ENCODE measurements at places on chromosomes 16 and 17.

GRCh38 chr17:13134076-13134475 is 116.2 kb upstream of the ELAC2 start:
- no peak for DNase-seq

DNA sequence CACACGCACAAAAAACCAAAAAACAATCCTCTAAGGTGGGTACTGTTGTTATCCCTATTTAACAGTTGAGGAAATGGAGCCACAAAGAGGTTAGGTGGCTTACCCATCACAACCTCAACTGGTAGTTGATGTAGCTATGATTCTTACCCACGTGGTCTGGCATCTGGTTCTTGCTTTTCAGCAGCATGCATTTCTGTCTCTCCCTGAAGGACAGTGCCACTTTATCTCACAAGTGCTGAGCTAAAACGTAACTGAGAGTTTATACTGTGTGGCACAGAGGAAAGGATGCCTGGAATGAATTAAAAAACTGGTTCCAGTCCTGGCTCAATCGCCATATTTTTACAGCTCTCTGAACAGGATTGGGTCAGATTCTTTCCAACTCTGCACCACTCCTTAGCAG is 1.9 kb upstream of the CORO6 start:
- DNase-seq: no peak

- DNase-seq: no peak
Measured at GRCh38 chr16:67841198-67841815, 813 bp upstream of the THAP11 start.

DNA sequence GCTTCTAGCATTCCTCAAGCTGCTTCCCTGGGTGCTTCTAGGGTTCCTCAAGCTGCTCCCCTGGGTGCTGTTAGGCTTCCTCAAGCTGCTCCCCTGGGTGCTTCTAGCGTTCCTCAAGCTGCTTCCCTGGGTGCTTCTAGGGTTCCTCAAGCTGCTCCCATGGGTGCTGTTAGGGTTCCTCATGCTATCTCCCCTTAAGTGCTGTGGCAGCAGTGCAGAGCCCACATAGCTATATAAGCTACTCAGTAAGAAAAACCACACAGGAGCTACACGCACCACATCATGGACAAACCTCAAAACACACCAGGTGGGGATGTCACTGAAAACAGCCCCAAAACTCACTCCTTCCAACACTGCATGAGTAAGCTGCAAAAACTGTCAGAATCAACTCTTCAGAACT is 35.2 kb downstream of the ANKRD11 start:
- no peak for DNase-seq

DNA sequence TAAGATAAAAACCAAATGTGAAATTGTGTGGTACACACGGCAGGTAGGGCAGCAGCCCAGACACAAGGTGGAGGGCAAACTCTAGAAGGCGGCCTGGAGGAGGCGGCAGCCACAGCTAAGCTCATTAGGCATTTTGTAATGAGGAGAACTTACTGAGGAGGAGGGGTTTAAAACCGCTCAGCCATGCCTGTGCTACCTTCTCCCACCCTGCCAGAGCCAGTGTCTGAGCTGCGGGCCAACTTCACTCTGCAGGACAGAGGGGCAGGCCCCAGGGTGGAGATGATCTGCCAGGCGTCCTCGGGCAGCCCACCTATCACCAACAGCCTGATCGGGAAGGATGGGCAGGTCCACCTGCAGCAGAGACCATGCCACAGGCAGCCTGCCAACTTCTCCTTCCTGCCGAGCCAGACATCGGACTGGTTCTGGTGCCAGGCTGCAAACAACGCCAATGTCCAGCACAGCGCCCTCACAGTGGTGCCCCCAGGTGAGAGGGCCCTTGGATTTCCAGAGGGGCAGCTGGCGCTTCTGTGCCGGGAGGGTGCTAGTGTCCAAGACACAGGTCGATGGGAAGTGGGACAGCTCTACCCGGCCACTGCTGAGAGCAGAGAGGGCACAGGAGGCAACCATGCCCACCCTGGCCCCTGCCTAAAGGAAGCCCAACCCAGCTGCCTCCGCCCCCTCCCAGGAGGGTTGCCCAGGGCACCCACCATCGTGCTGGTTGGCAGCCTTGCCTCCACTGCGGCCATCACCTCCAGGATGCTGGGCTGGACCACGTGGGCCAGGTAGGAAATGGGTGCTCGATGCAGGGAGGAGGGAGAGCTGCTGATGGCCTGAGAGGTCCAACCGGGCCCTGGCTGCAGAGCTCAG is 4.3 kb upstream of the SYNGR2 start:
- DNase-seq: no peak

DNA sequence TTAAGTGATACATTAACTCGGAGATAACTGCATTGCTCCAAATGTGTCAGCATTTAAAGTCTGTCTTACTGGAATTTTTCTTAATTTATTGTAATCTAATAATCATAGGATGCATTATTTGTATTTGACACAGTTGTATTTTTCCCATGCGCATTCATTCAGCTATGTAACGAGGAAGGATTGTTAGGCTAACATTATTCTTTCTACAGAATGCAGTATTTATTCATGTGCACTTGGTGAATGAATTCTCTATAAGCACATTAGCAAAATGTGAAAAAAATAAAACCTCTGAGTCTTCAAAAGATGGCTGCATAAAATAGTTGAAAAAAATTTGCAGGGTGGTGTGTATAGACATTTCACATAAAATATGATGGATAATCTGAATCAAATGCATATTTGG is 168.6 kb downstream of the CNTNAP4 start:
- DNase-seq: no peak

DNA sequence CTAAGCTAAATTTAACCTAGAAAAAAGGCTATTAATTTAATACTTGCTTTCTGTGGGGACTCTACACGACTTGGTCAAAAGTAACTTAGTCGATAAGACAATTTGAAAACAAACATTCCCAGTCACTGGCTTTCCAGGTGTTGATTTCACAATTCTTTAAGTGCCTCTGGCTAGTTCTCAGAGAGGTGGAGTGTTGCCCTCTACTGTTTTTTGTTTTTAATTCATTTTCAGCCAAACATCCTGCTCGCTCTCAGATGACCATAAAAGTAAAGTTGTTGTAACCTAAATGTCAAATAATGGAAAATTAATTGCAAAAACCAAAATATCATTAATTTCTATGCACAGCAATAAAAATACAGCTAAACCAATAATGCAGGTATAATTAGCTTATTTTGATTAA is 107.1 kb downstream of the MYO1D start:
- DNase-seq: no peak

DNA sequence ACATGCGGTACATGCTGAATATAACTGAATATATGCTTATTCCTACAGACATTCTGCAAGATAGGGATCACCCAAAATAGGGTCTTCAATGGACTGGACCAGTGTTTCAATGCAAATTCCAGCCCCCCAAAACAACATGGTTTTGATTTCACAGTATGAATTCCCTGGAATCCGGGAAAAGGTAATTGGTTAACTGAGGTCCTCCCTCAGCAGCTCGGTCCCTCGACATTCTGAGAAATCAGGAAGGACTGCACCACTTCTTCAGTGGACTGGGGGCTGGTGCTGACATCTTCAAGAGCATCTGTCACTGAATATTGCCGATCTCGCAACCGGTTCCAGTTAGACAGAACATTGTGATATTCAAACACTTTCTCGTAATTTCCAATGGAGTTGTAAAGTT is 25.1 kb downstream of the CHCT1 start:
- no peak for DNase-seq

DNA sequence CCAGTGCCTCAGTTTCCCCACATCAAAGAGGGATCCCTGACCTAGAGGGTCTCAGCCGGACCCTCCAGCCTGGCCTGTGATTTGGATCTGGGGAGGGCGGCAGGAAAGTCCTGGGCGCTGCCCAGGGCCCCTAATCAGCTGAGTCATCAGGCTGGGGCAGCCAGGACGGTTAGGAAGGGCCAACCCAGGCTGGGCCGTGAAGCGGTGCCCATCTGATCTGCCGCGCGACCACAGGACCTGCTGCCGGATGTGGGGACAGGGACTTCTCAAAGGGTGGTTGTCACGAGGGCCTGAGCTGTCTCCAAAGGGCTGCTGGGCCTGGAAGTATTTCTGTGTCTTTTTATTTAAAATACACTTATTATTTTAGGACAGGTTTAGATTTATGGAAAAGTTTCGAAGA is 4.4 kb downstream of the TPSAB1 start:
- no peak for DNase-seq

DNA sequence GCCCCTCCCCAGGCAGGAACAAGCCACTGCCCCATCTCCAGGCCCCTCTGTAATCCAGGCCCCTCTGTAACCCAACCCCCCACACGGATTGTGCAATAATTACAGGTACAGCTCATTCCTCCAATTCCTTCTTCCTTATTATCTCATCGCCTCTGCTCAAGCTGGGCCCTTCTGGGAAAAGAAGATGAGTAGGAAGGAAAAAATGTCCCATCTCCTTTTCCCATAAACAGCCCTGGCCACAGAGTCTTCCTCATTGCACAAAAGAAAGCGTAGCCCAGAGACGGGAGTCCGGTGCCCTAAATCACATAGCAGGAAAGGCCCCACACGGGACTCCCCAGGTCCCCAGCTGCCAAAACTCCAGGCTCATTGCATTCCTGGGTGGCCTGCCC is 3.6 kb upstream of the LITAFD start:
- DNase-seq: no peak

DNA sequence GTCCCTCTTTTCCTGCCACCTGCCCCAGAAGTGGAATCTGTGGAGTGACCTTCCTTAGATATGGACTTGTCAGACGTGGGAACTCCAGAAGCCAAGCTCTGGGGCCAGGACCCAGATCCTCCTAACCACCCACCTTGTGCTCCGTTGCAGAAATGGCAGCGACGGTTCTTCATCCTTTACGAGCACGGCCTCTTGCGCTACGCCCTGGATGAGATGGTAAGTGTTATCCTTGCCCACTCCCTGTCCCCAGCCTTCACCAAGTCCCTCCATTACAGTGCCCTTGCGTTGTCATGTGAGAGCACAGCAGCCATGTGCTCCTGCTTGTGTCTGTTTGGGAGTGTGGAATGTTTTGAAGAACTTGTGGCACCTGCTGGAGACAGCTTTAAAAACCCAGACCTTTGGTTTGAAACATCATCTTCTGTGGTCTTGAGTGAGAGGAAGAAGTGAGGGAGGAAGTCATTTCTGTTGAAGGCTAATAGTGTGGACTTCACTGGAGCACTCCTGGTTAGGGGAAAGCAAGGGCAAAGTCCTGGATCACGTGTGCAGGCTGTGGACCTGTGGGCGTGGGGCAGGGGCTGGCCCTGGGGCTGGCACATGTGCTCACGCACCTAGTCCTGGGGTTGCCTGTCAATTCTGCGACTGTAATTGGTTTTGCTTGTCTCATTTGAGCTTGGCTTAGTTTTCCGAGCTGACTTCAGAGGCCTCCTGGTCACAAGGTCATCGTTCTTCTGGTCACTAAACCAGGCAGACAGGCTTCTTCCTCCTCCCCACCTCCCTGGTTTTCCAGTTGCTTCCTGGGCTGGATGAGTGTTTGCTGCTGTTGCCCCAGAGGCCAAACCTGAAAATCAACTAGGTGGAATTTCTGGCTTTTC is 35.8 kb downstream of the MPRIP start:
- no peak for DNase-seq

DNA sequence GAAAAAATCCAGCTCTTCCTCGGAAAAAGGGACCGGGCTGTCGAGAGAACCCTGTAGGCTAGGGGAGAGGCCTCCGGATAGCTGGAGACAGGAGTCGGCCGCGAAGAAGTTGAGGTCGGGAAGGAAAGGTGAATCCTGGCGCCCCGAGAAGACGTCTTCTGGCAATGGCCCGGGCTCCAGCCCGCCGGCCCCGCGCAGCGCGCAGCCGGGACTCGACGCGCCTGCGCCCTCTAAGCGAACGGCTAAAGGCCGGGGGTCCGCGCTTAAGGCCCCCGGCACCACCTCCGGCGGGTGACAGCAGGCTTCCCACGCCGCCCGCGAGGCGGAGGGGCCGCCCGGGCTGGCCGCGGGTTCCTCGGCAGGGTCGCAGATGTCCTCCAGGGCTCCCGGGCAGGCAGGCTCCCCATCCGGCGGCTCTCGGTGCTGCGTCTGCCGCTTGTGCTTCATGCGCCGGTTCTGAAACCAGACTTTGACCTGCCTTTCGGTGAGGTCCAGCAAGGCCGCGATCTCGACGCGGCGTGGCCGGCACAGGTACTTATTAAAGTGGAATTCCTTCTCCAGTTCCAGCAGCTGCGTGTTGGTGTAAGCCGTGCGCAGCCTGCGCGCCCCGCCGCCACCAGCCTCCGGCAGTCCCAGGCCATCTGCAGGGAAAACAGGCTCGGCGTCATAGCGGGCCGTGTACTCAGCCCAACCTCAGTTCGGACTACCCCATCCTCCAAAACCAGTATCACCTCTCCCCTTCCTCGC is 1.6 kb downstream of the HOXB2 start:
- DNase-seq: peak; percentile 59
